ENCODE measurements at places on chromosomes 16 and 17.

GRCh38 chr16:26175944-26176343, 484.2 kb downstream of the HS3ST4 start:
- DNase-seq: no peak

- DNase-seq: no peak
These were observed 462.6 kb upstream of the MAF start for GRCh38 chr16:80063031-80063712.

DNA sequence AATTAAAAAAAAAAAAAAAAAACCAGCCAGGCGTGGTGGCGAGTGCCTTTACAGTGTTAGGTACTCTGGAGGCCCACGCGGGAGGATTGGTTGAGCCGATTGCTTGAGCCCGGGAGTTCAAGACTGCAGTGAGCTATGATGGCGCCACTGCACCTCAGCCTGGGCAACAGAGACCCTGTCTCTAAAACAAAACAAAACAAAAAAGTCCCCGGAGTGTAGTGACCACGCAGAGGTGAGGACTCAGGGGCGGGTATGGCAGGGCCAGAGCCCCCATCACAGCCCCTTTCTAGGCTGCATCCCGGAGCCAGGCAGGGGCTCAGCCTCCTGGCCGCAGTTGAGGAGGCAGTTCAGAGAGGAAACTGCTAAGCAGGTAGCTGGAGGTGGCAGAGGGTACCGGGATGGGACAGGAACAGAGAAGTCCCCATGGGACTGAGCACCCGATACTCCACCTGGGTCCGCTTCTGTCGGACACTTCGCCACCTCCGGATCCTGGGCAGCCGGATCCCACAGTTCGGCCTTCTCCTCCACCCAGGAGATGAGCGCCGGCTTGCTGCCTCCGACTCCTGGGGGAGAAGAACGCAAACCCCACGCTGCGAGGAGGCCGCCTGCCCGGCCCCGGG, 800 bp downstream of the ZNF747 start:
- DNase-seq: no peak

DNA sequence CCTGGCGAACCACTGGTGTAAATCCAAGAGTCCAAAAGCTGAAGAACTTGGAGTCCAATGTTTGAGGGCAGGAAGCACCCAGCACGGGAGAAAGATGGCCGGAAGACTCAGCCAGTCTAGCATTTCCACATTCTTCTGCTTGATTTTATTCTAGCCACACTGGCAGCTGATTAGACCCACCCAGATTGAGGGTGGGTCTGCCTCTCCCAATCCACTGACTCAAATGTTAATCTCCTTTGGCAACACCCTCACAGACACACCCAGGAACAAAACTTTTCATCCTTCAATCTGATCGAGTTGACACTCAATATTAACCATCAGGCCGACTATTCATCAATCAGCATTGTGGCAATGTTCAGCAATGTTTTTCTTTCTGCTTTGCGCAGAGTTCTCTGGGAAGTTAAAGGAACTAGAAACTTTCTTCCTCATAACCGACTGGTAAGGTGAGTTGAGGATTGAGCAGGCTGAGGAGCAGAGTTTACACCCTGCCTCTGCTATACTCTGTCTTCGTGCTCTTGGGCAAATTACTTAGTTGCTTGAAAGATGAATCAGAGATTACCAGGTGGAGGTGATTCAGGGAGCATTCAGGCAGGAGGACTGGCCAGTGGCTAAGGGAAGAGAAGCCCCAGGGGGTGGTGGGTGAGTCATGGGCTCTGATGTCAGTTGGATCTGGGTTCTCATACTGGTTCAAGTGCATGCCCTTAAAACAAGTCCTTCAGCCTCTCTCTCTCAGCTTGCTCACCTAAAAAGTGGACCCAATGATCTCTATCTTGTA, 28.2 kb upstream of the BRD7 start:
- DNase-seq: no peak

DNA sequence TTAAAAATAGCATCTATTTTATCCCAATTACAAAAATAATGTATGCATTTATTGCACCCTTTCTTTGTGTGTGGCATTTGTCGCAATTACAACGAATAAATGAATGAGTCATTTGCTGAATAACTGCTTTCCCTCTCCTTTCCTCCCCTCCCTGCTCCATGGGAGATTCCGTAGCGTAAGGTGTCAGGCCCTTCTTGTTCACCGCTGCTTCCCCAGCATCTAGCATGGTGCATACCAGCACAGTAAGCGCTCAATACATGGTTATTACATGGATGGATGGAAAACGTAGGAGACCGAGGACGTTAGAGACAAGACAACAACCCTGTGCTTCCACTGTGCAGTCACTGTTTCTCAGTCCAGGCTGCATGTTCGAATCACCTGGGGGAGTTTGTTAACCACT, 336.0 kb upstream of the EEF2KMT start:
- DNase-seq: no peak

GRCh38 chr16:79411805-79412204, 188.7 kb downstream of the MAF start:
- no peak for DNase-seq

GRCh38 chr16:27199736-27200135, 3.6 kb upstream of the KDM8 start:
- no peak for DNase-seq

GRCh38 chr17:38547444-38547843, 58.3 kb downstream of the SRCIN1 start:
- DNase-seq: no peak

DNA sequence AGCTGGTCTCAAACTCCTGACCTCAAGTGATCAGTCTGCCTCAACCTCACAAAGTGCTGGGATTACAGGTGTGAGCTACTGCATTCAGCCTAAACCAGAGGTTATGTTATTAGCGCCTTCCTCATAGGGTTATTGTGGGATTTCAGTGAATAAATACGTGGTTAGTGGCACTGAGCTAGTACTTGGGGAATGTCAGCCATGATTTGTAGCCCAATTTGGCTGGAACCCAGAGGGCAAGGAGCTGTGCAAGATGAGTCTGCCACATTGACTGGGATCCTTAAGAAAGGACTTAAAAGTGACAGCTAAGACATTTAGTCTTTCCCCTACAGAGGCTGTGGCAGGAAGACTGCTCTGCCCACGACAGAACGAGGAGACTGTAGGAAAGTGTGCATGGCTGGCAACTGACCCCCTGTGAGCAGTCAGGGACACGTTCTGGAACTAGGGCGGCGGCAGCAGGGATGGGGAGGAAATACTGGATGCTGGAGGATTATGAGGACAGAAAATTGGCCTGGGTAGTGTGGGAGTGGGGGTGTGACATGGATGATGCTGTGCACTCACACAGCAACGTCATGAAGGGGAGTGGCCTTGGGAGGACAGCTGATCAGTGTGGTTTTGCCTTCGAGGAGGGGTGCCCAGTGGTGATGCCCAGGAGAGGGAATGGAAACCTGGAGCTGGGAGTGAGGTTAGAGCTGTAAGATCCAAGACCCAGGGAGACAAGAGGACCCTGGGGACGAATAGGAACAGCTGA, 14.6 kb downstream of the ATP5PD start:
- DNase-seq: peak; percentile 41

DNA sequence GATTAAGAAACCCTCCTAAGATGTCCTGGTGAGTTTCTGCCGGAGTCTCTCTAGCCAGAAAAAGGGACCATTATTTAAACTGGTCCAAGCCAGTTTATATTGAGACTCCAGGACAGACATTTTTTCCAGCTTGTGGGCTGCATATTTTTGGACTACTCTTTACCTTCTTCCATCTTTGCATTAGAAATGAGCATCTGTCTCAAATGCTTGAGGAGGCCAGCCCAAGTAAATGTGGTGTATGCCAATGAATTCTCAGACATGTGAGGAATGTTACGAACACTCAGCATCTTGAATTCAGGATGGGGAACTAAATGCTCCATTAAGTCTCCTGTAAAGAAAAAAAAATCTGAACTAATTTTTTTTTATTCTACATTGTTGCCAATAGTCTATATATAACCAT, 18.4 kb downstream of the TUBD1 start:
- no peak for DNase-seq

DNA sequence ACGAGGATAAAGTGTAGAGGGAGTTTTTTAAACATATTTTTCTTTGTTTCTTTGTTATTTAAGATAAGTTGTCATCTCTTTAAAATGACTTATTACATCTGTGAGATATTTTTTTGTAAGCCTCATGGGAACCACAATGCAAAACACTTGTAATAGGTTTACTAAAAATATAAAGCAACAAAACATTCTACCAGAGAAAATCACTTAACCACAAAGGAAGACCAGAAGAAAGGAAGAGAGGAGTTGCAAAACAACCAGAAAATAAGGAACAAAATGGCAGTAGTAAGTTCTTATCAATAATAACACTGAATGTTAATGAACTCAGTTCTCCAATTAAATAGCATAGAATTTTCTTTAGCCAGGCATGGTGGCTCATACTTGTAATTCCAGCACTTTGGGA, 22.9 kb downstream of the DHRS7B start:
- no peak for DNase-seq

- no peak for DNase-seq
These were observed 67.9 kb upstream of the MARCHF10 start for GRCh38 chr17:62876063-62876462.

GRCh38 chr16:28136751-28137434, 73.4 kb upstream of the GSG1L start:
- DNase-seq: no peak

DNA sequence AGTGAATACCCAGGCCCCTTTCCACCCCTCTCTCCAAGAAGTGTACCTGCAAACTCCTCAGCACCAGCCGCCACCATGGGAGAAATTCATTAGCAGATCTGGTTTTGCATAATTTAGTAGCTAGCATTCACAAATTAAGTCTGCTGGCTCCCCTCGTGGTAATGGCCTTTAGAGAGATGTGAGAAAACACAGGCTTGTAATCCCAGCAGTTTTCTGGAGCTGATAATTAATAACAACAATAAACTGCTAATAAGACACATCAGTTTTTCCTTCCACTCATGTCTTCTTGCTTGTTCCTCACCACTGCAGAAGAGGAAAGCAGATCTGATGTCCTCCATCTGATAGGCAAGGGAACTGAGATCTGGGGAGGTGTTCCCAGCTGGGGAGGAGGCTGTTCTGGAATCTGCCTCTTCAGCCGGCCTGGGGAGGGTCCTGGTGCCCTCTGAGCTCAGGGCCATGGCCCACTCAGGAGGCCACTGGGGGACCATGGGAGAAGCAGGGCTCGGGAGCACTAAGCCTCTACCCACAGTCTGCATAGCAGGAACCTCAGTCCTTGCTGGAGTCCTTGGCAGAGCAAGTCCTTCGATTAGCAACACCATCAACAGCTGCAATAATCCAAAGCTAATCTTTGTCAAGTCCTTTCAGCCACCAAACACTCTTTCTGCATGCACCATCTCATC, 74.2 kb upstream of the DNAJA2 start:
- no peak for DNase-seq

DNA sequence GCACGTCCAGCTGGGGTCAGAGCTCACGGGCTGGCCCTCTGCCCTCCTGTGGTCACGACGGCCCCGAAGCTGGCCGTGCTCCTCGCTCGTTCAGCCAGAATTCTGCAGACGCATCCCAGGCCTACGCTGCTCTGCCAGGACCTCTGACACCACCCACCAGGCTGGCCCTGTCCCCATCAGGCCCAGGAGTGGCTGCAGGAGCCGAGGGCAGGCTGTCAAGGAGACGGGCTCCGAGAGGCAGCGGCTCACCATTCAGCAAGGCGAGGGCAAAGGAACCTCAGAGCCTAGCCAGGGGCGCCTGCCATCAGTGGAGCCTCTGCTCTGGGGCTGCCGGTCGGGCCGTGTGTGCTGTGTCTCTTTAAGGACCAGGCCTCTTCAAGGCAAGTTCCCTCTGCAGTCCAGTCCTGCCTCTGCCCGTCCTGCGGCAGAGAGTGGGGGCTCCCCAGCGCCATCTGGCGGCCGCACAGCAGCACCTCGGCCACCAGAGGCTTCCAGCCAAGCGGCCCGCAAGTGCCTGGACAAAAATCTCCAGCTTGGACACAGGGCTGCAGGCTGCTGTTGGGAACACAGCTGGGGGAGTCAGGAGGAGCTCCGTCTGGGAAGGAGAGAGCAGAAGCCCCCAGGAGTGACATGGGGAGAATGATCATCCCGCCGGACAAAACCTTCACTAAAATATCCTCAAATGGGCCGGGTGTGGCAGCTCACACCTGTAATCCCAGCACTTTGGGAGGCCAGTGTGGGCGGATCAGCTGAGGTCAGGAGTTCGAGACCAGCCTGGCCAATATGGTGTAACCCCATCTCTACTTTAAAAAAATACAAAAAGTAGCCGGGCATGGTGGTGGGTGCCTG, 7.4 kb upstream of the ABR start:
- DNase-seq: peak; percentile 87

DNA sequence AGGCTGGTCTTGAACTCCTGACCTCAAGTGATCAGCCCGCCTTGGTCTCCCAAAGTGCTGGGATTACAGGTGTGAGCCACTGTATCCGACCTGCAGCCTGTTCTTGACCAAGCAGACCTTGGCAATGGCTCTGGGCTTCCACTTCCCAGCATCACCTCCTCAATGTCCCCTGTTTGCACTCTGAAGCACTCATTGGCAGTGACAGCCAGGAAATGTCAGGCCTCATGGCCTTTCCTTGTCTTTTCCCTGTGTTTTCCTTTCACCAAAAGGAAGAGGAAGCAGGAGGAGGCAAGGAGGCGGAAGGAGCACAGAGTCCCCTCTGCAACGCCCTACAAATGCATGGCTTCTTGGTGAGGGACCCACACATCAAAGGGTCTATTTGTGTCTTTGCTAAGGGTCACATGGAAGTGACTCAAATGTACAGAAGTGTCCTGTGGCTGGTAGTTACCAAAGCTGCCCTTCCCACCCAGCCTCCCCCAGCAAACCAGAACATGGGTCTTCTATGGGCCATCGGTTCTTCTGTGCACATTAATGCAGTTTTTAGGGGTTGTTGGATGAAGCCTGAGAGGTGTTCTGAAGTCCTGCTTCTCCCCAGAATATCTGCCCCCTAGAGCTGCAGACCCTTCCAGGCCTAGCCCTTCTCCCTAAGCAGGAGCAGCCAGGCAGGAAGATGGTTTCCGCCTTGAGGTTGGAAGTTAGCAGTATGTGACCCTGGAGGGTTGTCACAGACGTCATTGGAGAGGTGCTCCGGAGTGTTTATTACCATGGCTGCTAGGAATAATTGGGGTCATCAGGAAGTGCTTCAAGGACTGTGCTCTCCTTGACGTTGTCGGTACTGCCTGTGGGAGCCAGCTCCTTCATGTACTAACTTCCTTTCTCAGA, 60.8 kb downstream of the WIPI1 start:
- DNase-seq: no peak

GRCh38 chr16:7492122-7492521, 159.5 kb downstream of the RBFOX1 start:
- no peak for DNase-seq

GRCh38 chr17:61581611-61582349, 9.2 kb downstream of the NACA2 start:
- DNase-seq: no peak

DNA sequence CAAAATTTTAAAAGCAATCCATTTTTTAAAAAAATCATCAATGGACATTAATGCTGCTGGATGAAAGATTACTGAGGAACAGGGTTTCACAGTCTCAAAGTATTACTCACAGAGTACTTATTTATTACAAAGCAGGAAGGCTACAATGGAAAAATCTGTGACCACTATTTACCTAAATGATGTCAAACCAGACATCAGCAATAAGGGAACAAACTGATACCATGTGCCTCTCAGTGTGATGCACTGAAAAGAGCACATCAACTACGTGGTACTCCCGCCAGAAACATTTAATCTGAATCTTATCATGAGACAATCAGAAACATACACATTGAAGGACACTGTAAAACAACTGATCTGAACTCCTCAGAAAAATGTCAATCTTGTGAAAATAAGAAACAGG, 124.2 kb downstream of the PARN start:
- DNase-seq: no peak
